NCI-H82 (cell line): ENCODE measurements at places on chromosomes 11 and 22.

GRCh38 chr11:14541192-14541947 lies 21.2 kb upstream of the PSMA1 start:
- DNase-seq = no peak

- no peak for DNase-seq
Observed at GRCh38 chr11:124179310-124179709, 3.8 kb upstream of the OR10D3 start.

DNA sequence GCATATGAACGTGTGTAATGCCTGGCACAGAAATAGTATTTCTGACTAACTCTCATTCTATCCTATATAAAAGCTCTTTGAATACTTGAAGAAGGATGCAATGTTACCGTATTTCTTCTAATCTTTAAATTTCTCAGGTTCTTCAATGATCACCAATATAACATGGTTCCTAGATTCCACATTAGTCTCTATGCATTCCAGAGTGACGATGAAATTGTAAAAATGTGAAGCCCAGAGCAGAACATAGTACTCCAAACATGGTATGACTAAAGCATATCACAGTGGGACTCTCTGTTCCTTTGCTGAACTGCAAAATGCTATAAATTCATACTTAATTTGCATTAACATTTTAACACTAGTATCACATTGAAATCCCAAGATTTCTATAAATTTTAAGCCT lies 877.6 kb upstream of the CHORDC1 start:
- DNase-seq = no peak

- no peak for DNase-seq
Observed at GRCh38 chr22:36077271-36077670, 48.6 kb upstream of the RBFOX2 start.

GRCh38 chr22:23098230-23098705 lies 27.9 kb downstream of the GNAZ start:
- no peak for DNase-seq

GRCh38 chr22:31899669-31900068 lies 44.7 kb upstream of the YWHAH start:
- no peak for DNase-seq

DNA sequence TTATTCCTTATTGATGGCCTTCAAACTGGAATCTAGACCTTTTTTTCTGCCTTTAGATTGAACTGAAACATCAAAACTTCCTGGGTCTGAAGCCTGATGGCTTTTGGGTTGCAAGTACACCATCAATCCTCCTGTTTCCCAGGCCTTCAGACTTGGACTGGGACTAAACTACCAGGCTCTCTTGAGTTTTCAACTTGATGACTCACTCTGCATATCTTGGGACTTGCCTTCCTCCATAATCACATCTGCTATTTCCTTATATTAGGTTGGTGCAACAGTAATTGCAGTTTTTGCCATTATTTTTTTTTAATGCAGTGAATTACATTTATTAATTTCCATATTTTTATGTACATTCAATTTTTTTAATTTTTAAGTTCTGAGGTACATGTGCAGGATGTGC lies 7.0 kb downstream of the OR51B5 start:
- DNase-seq = no peak

- no peak for DNase-seq
Observed at GRCh38 chr11:58058276-58059006, 27.7 kb downstream of the OR6Q1 start.

- DNase-seq = peak; percentile 21
Observed at GRCh38 chr11:73047773-73048371, 94.2 kb downstream of the FCHSD2 start.

DNA sequence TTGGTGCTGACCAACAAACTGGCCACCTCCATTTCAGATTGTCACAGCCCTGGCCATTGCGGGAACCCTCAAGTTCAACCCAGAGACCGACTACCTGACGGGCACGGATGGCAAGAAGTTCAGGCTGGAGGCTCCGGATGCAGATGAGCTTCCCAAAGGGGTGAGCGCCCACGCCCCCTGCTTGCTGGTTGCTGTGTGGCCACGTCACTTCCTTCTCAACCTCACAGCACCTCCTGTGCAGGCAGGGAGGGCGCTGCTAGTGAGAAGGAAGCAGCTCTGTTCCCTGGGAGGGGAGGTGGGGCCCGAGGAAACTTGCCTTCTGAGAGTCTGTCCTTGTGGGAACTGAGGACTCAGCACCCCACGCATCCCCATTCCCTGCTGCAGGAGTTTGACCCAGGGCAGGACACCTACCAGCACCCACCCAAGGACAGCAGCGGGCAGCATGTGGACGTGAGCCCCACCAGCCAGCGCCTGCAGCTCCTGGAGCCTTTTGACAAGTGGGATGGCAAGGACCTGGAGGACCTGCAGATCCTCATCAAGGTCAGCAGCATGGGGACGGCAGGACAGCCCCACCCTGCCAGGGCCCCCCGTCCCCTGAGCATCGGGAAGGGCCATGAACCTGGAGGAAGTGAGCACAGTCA lies 19.3 kb downstream of the POLR3H start:
- DNase-seq = peak; percentile 18

GRCh38 chr11:107927559-107927958 lies 689 bp upstream of the RAB39A start:
- DNase-seq = peak; percentile 10

- DNase-seq = no peak
Observed at GRCh38 chr11:1231396-1232020, 8.6 kb downstream of the MUC5B start.

- no peak for DNase-seq
Observed at GRCh38 chr11:78802058-78802761, 227.5 kb upstream of the NARS2 start.

GRCh38 chr22:36884349-36885158 lies 23.7 kb downstream of the NCF4 start:
- DNase-seq = no peak

DNA sequence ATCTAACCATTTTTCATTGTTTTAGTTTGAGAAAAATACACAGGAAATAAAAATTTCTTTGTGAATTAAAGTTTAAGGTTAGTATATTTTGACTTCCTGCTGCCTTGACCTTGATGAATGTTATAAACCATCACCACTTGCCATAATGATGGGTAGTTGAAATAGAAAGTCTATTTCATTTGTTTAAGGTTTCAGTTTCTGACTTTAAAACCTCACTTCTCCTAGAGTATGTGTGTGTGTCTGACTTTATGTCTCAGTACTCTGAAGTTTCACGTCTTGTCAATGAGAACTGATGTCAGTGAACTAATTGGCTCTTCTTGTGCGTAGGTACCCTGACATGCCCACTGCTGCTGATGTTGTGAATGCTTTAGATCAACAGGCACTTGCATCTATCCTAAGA lies 188.2 kb downstream of the METTL15 start:
- DNase-seq = no peak

GRCh38 chr22:17243524-17243923 lies 24.3 kb upstream of the ADA2 start:
- no peak for DNase-seq

DNA sequence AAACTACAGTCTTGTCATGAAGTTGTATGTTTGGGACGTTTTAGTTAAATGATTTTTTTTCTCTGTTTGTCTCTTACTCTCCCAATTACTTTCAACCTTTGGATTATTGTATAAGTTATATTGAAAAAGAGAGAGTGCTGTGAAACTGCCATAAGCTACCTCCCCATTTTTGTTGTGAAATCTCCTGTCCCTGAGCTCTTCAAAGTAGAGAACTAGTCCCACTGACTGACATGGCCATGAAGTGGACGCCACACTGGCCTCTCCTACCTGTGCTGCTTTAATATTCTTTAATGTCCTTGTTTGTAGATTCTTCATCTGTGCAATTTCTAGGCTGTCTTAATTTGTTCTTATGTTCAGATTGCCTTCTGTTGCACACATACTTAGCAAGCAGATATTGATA lies 56.3 kb downstream of the PPFIA1 start:
- DNase-seq = no peak

DNA sequence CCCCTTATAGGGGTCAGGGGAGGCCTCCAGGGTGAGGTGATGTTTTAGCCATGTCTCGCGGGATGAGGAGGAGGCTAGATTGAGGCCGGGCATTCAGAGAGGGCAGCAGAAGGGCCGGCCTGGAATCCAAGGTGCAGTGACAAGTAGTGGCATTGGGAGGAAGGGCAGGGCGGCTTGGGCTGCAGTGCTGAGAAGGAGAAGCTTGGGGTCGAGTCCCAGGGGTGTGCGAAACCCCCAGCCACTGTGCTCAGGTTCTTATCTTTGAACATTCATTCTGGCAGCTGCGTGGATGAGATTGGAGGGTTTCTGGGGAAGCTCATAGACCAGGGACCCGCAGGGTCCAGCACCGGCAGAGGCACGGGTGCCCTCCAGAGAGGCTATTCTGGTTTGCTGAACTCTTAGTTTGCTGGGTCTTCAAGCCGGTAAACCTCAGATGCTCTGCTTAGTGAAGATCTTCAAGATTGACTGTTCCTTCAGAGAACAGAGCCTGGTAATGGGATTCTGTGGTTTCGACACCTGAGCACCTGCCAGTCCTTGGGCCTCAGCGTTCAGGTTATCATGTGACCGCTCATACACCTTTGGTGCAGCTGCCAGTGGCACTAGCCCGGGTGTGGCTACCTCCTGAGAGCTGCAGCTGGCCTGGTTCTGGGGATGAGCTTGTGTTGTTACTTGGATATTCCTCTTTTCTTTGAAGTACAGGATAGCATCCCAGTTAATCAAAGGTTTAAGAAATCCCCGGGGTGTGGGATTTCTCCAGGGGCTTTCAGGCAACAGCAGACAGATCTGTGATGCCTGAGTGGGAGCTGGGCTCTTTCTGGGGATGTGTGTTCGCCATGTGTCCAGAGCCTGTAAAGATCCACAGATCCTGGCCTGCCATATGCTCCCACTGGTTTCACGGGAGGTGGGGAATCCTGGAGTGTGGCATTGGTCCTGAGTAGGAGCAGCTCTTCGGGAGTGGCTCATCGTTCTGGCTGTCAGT lies 152.8 kb downstream of the TBC1D22A start:
- DNase-seq = no peak

GRCh38 chr22:17314487-17314886 lies 54.8 kb upstream of the CECR2 start:
- peak; percentile 6 for DNase-seq

- peak; percentile 61 for DNase-seq
Observed at GRCh38 chr22:38758276-38758945, 2.6 kb upstream of the SUN2 start.

DNA sequence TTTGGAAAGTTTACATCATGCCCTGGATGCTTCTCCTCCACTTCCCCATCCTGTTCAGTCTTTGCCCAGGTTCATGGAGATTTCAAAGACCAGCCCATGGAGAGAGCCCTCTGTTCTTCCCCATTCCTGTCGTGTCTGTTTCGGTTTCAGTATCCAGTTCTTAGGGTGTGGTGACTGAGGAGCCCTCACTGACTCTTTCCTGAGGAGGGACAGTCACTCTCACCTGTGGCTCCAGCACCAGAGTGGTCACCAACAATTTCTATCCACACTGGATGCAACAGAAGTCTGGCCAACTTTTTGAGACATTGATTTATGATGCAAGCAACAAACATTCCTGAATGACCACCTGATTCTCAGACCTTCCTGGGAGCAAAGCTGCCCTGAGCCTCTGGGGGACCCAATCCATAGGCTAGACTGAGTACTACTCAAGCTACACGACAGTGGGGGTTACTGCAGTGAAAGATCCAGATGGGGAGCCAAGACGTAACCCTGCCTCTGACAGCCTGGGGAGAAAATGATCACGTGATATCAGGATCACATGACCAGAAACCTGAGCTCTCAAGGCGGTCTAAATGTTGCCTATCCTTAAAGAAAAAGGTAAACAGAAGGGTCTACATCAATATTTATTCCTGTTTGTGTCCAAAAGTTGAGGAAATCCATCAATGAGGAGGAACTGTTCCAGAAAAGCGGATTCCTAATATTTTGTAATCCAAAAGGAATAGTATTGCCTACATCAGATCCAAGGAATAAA lies 76.2 kb upstream of the VPREB1 start:
- peak; percentile 57 for DNase-seq

- no peak for DNase-seq
Observed at GRCh38 chr22:21951062-21951461, 1.6 kb downstream of the PPM1F start.

GRCh38 chr11:5203366-5203765 lies 2.9 kb upstream of the OR51V1 start:
- DNase-seq = no peak

DNA sequence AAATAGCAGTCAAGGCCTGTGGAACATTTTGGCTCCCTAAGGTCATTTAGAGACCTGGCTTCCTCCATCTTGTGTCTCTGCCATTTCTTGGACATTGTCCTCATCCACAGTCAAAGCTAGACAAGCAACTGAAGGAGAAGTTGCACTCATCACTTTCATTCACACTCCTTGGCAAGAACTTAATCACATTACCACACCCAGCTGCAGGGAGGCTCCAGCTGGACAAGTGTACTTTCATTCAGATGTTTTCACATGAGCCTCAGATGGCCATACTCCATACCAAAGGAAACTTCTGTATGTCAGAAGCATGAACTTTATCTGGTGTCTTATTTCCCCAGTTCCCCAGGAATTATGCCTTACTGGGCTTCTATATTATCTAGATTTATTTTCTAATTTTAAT lies 537.4 kb downstream of the TMEM135 start:
- DNase-seq = peak; percentile 19

DNA sequence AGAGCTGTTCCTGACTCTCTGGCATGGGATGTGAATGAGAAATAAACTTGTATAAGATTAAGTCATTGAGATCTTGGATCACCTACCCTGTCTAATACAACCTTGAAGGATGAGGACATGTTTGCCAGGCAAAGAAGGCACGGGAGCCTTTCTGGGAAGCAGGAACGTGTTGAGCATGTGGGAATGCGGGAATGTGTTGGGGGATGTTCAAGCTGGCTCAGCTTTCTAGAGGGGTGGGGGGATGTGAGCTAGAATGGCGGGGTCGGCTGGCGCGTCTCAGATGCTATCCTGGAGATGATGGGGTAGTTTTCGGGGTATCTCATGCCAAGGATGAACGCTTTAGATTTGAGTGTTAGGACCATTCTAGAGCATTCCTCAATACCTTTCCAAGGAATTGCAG lies 227.1 kb downstream of the DSCAML1 start:
- DNase-seq = no peak

DNA sequence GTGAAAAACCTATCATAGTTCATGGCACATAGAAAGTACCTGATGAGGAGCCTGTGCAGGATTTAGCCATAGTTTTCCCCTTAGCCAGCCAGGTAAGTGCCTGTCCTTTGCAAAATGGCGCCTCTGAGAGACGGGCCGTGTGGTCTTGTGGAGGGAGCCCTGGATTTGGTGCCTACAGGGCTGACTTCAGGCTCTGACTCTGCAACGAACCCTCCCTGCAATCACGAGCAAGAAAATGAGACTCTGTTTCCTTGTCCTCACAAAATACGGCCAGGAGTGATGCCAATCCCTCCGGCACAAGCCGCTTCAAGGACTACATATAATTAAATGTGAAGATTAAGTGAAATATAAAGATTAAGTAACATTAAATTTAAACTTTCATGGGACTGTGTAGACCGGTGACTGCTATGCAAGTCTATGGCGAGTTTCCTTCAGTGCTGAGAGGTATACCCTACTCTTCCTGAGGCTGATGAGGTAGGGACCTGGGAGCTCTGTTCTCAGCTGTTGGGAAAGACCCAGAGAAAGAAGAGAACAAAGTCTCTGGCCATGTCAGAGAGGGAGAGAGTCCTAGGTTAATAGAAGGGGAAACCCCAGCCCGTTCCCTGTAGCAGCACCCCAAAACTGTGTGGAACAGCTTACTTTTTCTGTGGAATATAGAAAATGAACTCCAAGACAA lies 6.1 kb upstream of the CXCR5 start:
- no peak for DNase-seq

GRCh38 chr22:30806391-30806861 lies 111.8 kb downstream of the OSBP2 start:
- no peak for DNase-seq

GRCh38 chr11:57647960-57648800 lies 1.5 kb downstream of the YPEL4 start:
- DNase-seq = peak; percentile 31
